ENCODE measurements at places on chromosomes 16 and 17. TPM values are rescaled to one million over a fixed set of nuclear protein-coding genes. Genes with fewer than 3 reads are reported as not detected.

Gene RASD1
- total RNA-seq: 11.8 TPM

Gene CCL23
- 5.9 TPM for total RNA-seq

Gene FKBP10
- 129 TPM for total RNA-seq

Gene KRTAP1-1
- not detected for total RNA-seq

Gene ARSG
- total RNA-seq: 1.2 TPM

Gene KRTAP4-9
- not detected for total RNA-seq

Gene TAC4
- not detected for total RNA-seq

Gene SLC5A11
- not detected for total RNA-seq

Gene DBF4B
- 9.2 TPM for total RNA-seq

Gene TNFRSF17
- not detected for total RNA-seq

Gene MEFV
- not detected for total RNA-seq

Gene CDRT15
- not detected for total RNA-seq

Gene HCRT
- not detected for total RNA-seq

Gene CD300E
- total RNA-seq: not detected

Gene BICDL2
- not detected for total RNA-seq

Gene PYY
- not detected for total RNA-seq

Gene CACNG3
- total RNA-seq: not detected

Gene MTSS2
- total RNA-seq: 19.2 TPM

Gene EPX
- not detected for total RNA-seq

Measured in thoracic aorta endothelial cell (primary cell).